ENCODE measurements at places on chromosomes 13 and 19. TPM values are rescaled to one million over a fixed set of nuclear protein-coding genes. Genes with fewer than 3 reads are reported as not detected.

DNA sequence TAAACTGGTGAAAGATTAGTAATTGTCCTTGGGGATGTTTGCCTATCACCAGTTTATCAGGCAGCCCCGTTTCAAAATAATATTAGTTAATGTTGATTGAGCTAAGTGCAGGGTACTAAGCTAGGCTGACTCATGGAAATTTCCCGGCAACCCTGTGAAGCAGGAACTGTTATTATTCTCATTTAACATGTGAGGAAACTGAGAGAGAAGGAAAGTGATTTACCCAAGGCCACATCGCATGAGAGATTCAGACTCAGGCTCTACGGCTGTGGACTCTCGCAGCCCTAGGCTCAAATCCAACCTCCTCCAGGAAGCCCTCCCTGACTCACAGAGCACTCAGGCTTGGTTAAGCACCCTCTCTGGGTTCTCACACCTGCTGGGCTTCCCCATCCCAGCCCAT lies 19.7 kb downstream of the CLPTM1 start:
- no peaks in the 10 kb centered on the region for H3K27me3 ChIP-seq
- H3K4me3 ChIP-seq, result no peak overlapping the region
- DNase-seq, result no peak
- H3K27ac ChIP-seq, result no peak overlapping the region

DNA sequence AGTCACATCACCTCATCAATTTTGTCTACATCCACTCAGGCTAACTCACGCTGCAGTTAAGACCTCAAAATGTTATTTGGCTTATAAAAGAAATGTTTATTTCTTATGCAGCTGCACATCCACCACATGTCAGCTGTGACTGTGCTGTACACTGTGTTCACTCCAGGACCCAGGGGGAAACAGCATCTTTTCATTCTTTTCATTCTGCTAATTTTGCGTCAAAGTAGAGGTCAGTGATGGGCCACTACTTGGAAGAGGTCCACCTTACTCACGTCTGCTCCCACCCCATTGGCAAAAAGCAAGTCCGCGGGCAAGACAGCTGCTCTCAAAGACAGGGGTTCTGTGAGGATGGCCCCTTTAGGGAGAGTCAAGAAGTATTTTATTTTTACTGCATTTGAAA lies 4.5 kb upstream of the DCT start:
- H3K27ac ChIP-seq, result no peak overlapping the region
- no peak overlapping the region for H3K4me3 ChIP-seq
- DNase-seq, result peak; percentile 16
- H3K4me1 ChIP-seq, result no peaks in the 10 kb centered on the region
- no peaks in the 10 kb centered on the region for H3K36me3 ChIP-seq

IFNL1 gene
- total RNA-seq, result not detected

HRC gene
- 0.60 TPM for total RNA-seq

DNA sequence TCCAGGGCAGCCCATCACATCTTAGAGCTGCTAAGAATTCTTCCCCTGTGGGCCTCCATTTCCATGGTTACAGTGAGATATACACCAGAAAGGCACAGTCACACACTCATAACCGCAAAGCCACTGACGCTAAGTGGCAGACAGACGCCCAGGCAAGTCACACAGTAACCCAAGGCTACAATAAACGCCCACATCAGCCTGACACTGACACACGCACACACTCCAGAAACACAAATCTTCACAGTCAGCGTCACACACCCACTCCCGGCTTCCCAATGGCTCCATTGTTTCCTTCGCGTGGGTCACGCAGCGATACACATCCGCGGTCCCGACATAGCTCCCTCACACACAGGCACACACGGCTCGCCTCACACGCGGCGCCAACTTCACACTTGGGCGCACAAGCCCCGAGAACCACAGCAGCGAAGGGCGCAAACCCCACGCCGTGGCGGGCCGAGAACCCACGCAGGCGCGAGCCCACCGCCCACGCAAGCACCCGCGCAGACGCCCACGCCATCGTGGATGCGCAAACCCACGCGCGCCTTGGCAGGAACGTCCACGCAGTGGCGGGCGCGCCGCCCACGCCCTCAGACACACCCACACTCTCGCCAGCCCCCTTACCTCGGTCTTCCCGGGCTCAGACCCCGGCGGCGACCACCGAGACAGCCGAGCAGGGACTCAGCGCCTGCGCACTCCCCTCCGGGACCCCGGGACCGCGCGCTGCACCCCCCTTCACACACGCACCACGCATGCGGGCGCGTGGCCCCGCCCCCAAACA lies at the start of gene ZNF667:
ZNF667 (minus strand) TSS at position 695 of the 778 bp plus-strand sequence. CDS start 14,975 bp downstream, outside the sequence.
- peak within 1 kb of the TSS; percentile 46 for H3K4me3 ChIP-seq
- no peaks in the 10 kb centered on the region for H3K36me3 ChIP-seq
- peaks cover 8% of the 10 kb centered on the region for H3K4me1 ChIP-seq

DNA sequence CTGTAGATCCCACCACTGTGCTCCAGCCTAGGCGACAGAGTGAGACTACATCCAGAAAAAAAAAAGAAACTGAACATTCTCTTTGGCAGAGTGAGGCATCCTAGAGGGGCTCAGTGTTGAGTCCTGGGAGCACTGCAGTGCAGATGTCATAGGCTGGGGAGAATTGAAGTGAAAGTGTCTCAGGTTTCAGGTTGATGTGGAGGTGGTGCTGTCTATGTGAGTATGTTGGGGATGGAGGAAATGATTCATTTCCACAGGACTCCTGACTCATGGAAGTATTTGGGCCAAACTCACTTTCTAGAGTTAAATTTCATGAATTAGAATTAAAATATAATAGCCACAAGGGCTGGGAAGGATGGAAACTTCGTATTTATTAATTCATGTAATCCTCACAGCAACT lies 134.4 kb upstream of the TSC22D1 start:
- H3K27me3 ChIP-seq, result no peaks in the 10 kb centered on the region
- H3K4me3 ChIP-seq, result no peak overlapping the region
- no peak for DNase-seq
- H3K4me1 ChIP-seq, result no peaks in the 10 kb centered on the region
- H3K27ac ChIP-seq, result no peak overlapping the region
- H3K36me3 ChIP-seq, result no peaks in the 10 kb centered on the region

DNA sequence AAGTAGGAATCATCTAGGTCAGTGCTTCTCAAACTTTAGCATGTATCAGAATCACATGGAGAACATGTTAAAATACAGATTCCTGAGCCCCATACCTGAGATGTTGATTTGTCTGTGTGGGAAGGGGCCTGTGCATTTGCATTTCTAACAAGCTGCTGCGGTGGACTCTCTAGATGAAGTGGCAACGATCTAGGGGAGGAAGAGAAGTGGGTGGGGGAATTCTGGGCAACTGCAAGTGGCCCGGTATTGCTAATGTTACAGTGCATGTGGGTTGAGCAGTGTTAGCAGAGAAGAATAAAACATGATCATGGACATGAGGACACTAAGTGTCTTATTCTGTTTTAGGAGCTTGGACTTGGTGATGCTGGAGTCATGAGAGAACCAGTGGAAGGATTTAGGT lies 329.0 kb downstream of the OLFM4 start:
- no peaks in the 10 kb centered on the region for H3K36me3 ChIP-seq
- H3K4me3 ChIP-seq, result no peak overlapping the region
- no peak overlapping the region for H3K27ac ChIP-seq
- H3K4me1 ChIP-seq, result no peaks in the 10 kb centered on the region

DNA sequence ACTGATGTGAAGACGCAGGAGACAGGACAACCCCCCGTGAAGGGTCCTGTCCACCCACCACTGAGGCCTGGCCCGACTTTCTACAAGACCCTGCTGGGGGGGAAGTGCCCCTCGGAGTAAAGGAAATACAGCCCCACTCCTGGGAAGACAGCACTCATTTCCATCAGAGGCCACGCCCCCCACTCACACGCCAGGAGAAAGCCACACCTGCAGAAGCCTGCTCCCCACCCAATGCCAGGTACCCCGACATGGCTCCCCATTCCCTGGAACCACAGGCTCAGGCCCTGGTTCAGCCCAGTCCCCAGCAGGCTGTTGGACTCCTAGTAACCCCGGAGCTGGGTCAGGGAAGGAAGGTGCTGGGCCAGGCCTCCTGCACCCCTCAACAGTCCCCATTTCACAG lies 10.9 kb upstream of the ATP8B3 start:
- H3K27ac ChIP-seq, result no peak overlapping the region
- no peaks in the 10 kb centered on the region for H3K27me3 ChIP-seq
- DNase-seq, result no peak
- H3K4me1 ChIP-seq, result no peaks in the 10 kb centered on the region

GRCh38 chr19:33728141-33728540 lies 68.5 kb upstream of the KCTD15 start:
- H3K36me3 ChIP-seq, result no peaks in the 10 kb centered on the region
- no peak overlapping the region for H3K4me3 ChIP-seq
- H3K27me3 ChIP-seq, result no peaks in the 10 kb centered on the region
- no peak overlapping the region for H3K27ac ChIP-seq
- H3K4me1 ChIP-seq, result no peaks in the 10 kb centered on the region
- DNase-seq, result no peak

KCNN4 gene
- total RNA-seq, result 8.8 TPM

DNA sequence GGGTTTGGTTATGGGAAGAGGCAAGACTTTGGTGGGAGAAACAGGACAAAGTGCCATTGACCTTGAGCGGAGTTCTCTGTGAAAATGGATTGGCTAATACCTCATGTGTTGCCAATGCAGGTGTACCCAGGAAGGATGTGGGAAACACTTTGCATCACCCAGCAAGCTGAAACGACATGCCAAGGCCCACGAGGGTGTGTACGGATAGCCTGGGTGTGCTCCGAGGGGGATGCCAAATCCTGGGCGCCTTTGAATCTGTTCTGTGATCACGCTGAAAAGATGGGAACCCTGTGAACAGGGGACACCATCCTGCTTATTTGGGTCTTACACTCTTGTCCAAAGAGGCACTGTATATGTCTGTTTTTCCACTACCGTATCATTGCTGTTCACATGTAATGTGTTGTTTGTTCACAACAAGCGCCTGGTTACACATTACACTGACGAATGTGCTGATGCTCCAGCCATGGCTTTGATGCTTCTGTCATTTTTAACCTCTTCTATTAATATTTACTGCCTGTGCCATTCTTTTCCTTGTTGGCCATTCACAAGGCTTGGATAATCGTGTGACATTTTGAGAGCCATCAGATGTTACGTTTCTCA lies 8.3 kb downstream of the GTF3A start:
- H3K4me1 ChIP-seq, result no peaks in the 10 kb centered on the region
- no peak overlapping the region for H3K27ac ChIP-seq
- no peak overlapping the region for H3K4me3 ChIP-seq
- no peaks in the 10 kb centered on the region for H3K27me3 ChIP-seq
- DNase-seq, result no peak

DNA sequence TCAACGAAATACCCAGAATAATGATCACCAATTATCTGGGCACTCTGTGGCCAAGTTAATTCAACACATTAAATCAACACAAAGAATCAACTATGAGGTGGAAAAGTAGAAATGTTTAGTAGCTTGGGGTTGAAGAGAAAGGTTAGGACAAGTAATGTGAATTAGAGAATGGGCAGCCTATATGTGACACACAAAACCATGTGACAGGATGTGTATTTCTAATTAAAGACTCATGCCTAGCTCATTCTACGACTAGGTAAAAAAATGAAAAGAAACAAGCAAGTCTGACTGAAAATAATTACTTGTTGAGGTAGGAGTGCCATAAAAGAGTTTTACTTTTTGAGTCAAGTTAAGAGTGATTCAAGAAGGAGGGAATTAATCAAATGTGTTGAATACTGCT lies 2646.0 kb upstream of the PCDH20 start:
- no peaks in the 10 kb centered on the region for H3K36me3 ChIP-seq
- no peak overlapping the region for H3K27ac ChIP-seq
- no peak for DNase-seq
- H3K4me1 ChIP-seq, result no peaks in the 10 kb centered on the region

MCEMP1 gene
- total RNA-seq, result not detected

- H3K4me3 ChIP-seq, result no peak overlapping the region
- DNase-seq, result no peak
- peaks cover 47% of the 10 kb centered on the region for H3K27me3 ChIP-seq
Measured at GRCh38 chr19:50492303-50493052, 15.8 kb upstream of the GARIN5A start.

GRCh38 chr19:990119-990571 lies 6.0 kb downstream of the WDR18 start:
- DNase-seq, result no peak
- no peaks in the 10 kb centered on the region for H3K4me1 ChIP-seq
- H3K27me3 ChIP-seq, result peaks cover 3% of the 10 kb centered on the region
- H3K4me3 ChIP-seq, result no peak overlapping the region

GNA15 gene
- total RNA-seq, result 5.2 TPM

KLK1 gene
- total RNA-seq, result 1.5 TPM

MAST1 gene
- total RNA-seq, result not detected

- no peaks in the 10 kb centered on the region for H3K4me1 ChIP-seq
- no peaks in the 10 kb centered on the region for H3K36me3 ChIP-seq
- no peaks in the 10 kb centered on the region for H3K27me3 ChIP-seq
Measured at GRCh38 chr13:41098761-41099160, 33.8 kb downstream of the KBTBD6 start.

CD33 gene
- 27.0 TPM for total RNA-seq

DNA sequence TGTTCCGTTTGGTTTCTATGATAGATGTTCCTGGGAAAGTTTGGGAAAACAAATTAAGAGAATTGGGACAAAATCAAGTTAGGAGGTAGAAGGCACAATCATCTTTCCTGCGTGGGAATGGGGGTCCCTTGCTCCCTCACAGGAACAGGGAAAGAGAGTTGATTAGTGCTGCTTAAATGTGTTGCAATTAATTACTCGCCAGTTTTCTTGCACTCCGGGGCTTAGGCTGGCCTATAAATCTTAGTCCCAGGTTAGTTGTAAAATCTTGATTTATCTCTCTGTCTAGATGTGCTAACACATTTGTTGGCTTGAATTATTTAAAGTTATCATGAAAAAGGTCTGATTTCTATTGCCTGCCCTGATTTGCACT lies 10.1 kb downstream of the B3GLCT start:
- H3K27me3 ChIP-seq, result no peaks in the 10 kb centered on the region
- no peak overlapping the region for H3K27ac ChIP-seq
- H3K4me1 ChIP-seq, result no peaks in the 10 kb centered on the region
- no peak overlapping the region for H3K4me3 ChIP-seq
- no peak for DNase-seq

DNA sequence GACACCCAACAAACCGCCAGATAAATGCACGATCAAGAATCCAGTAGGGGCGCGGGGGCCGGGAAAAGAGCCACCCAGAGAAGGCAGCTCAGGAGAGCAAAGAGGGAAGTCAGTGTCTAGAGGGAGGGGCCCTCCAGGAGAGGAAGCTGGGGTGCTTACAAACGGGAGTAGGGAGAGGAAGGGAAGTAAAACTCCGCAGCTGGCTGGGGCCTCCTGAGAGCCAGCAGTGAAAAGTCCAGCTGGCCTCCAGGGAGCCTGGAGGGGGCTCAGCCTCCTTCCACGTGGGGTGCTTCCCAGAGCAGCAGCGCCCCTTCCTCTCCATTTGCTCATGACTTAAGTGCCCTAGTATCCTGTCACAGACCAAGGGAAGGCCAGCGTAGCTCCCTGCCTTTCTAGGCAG lies 51.8 kb downstream of the TMED1 start:
- H3K27ac ChIP-seq, result no peak overlapping the region
- no peak overlapping the region for H3K4me3 ChIP-seq
- H3K36me3 ChIP-seq, result no peaks in the 10 kb centered on the region
- H3K4me1 ChIP-seq, result peaks cover 5% of the 10 kb centered on the region

STOML3 gene
- not detected for total RNA-seq

- no peaks in the 10 kb centered on the region for H3K36me3 ChIP-seq
- H3K27ac ChIP-seq, result no peak overlapping the region
- DNase-seq, result no peak
- no peak overlapping the region for H3K4me3 ChIP-seq
- no peaks in the 10 kb centered on the region for H3K4me1 ChIP-seq
- H3K27me3 ChIP-seq, result no peaks in the 10 kb centered on the region
Measured at GRCh38 chr13:100881291-100881864, 206.8 kb upstream of the TMTC4 start.

- no peak overlapping the region for H3K4me3 ChIP-seq
- H3K27me3 ChIP-seq, result no peaks in the 10 kb centered on the region
Measured at GRCh38 chr19:47157431-47158321, 27.0 kb downstream of the SAE1 start.

GRCh38 chr19:34327851-34328250 lies 37.1 kb upstream of the GPI start:
- H3K4me3 ChIP-seq, result no peak overlapping the region
- H3K4me1 ChIP-seq, result no peaks in the 10 kb centered on the region
- no peaks in the 10 kb centered on the region for H3K27me3 ChIP-seq
